ENCODE measurements at places on chromosomes 11 and 22. TPM values are rescaled to one million over a fixed set of nuclear protein-coding genes. Genes with fewer than 3 reads are reported as not detected.

Gene PLAAT4
- 5.5 TPM for total RNA-seq

DNA sequence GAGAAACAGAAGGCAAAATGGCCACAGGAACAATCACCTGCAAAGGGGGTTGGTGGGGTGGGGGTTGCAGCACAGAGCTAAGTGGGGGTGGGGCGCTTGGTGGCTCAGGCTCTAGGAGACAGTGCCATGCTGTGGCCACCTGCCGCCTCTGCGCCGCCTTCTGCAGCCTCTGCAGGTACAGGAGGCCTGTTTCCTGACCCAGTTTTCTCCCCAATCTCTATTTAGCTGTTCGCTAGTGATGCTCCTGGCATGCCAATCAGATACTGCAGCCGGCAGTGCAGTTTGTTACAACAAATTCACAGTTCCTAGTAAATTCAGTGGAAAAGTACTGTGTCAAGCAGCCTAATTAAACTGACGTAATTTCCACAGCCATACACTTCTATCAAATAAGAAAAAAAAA is 106.4 kb downstream of the SERGEF start:
- no peaks in the 10 kb centered on the region for H3K4me1 ChIP-seq
- no peaks in the 10 kb centered on the region for H3K27me3 ChIP-seq
- H3K36me3 ChIP-seq, result no peaks in the 10 kb centered on the region

DNA sequence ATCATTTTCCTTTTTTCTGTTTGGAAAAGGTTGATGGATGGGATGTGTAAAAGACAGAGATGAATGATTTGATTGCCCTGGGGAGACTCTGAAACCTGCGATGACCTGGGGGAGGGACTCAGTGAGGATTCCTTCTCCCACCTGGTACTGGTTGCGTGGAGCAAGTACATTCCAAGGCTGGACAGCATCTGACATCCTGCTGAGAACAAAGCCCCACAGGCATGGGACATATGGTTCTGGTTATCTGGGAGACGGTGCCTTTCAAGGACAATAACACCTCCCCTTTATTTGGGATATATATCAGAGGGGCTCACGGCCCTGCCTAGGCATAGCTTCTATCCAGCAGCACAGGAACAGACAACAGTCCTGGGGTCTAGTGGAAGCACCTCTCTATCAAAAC is 527.8 kb downstream of the METTL15 start:
- no peaks in the 10 kb centered on the region for H3K36me3 ChIP-seq
- H3K27me3 ChIP-seq, result no peaks in the 10 kb centered on the region
- H3K4me1 ChIP-seq, result no peaks in the 10 kb centered on the region
- H3K4me3 ChIP-seq, result no peak overlapping the region

GRCh38 chr11:8315463-8315862 is 51.8 kb upstream of the LMO1 start:
- H3K27ac ChIP-seq, result no peak overlapping the region
- H3K4me3 ChIP-seq, result no peak overlapping the region
- no peak for DNase-seq
- H3K27me3 ChIP-seq, result no peaks in the 10 kb centered on the region
- no peaks in the 10 kb centered on the region for H3K4me1 ChIP-seq

DNA sequence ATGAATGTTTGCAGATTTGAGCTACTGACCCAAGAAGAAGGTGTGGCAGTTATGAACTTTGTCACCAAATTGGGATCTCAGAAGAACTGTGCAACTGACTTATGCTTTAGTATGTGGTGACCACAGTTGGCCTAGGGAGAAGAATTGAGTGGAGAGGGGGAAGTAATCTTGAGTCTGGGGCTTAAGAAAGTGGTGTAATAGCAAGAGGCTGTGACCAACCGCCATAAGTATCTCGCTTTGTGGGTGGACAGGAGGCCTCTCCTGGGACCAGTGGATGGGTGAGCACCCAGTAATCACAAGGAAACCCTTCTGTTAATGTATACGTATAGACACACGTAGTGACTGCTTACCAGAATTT is 12.7 kb upstream of the IL10RA start:
- H3K36me3 ChIP-seq, result no peaks in the 10 kb centered on the region
- H3K27ac ChIP-seq, result no peak overlapping the region
- H3K27me3 ChIP-seq, result no peaks in the 10 kb centered on the region
- no peak for DNase-seq
